ENCODE measurements at places on chromosomes 16 and 17.

DNA sequence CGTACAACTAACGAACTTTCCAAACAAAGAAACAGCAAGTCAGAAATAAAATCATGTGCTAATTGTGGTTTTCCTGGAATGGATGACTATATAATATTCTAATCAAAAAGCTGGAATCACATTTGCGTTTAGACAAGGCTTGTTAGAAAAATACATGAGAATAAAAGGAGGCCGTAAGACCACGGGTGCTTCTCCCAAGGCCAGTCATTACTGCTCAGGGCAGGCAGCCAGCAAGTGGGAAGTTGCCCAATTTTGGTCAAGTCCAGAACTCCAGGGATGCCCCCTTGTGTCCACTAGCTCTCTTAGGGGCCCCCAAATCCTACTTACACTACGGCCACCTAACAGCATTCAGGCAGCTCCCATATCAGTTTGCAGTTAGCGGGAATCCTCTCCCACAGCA, 25.9 kb upstream of the LYRM9 start:
- no peak for DNase-seq

DNA sequence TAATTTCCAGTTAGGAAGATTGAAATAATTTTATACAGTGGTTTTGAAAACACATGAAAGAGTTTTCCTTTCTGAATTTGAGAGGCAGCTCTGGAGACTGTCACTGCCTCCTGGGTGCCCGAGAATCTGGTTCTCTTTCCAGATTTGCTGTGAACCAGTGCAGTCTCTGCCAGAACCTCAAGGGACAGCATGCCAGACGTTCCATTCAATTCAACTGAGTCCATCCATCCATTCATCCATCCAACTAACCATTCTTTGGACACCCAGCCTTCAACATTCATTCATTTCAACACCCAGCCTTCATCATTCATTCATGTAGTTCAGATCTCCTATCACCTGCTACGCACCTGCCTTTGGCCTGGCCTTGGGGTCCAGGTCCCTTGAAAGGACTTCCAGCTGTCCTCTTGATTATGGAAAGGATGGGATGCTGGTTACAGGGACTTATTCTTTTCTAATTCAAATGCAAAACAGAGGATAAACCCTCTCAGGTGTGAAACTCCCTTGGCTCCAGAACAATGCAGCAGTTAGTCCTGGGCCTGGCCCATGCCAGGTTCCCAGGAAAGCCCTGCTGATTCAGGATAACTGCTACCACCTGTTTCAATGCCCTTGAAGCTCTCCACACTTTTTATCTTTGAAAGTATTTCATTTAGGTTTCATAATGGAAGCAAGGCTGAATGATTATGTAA, 68.7 kb downstream of the WSCD1 start:
- DNase-seq: no peak

- DNase-seq: no peak
Measured at GRCh38 chr16:57976331-57976796, 5.4 kb upstream of the CNGB1 start.

GRCh38 chr17:62856594-62856993, 48.5 kb upstream of the MARCHF10 start:
- DNase-seq: no peak

- DNase-seq: no peak
Measured at GRCh38 chr17:72392056-72393010, 271.5 kb downstream of the SOX9 start.

- no peak for DNase-seq
Measured at GRCh38 chr17:1237471-1237870, 32.8 kb upstream of the BHLHA9 start.

DNA sequence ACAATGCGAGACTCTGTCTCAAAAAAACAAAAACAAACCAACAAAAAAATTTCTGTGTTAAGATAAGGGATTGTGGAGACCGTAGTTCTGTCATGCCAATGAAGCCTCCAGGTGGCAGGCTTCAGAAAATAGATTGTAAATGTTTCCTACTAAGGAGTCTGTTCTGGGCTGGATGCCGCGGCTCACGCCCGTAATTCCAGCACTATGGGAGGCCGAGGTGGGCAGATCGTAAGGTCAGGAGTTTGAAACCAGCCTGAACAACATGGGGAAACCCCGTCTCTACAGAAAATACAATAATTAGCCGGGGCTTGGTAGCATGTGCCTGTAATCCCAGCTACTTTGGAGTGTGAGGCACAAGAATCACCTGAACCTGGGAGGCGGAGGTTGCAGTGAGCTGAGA, 4.4 kb upstream of the SNX29 start:
- no peak for DNase-seq

- DNase-seq: no peak
Measured at GRCh38 chr16:30351586-30352419, 3.3 kb downstream of the CD2BP2 start.

DNA sequence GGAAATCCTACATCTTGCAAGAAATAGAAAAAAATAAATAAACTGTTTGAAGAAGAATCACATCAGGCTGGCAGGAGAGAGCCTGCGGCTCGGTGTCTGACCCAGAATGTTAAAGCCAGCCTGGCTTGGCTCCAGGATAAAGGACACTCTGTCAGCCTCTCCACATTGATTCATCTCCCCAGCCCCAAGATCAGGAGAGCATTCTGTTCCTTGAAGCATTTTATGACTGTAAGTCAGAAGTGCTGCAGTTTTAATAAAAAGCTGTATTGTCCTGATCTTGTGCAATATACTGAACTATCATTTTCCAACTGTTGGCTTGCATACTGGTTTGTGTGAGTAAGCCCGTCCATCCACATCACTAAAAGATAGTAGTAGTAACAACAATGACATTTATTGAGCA, 426.6 kb downstream of the HAPSTR1 start:
- DNase-seq: no peak

DNA sequence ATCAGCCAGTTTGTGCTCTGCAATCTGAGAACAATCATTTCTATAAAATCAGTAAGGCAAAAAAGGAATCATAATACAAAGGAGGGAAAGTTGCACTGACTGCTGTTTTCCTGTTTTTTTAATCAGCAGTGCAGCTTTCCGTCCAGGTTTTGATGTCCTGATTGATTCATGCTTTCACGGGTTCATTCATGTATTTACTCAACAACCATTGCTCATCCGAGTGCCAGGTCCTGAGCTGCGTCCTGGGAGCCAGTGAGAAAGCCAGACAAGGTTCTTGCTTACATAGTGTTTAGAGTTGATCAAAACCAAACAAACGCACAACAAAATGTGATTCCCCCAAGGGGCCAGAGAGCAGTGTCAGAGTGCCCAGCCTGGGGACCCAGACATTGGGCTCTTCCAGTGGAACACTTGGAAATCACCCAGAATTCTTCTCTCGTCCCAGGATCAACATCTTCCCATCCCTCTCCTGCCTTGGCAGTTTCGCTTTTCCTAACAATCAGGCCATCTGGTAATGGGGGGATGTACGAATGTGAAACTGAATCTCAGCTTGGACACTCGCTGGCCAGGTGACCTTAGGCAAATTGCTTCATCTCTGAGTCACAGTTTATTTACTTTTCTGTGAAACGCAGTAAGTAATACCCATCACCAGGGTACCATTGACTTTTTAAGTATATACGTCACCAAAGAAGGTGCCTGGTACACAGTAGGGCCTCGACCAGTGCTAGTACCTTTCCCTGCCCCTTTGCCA, 13.3 kb upstream of the C1QL1 start:
- no peak for DNase-seq

DNA sequence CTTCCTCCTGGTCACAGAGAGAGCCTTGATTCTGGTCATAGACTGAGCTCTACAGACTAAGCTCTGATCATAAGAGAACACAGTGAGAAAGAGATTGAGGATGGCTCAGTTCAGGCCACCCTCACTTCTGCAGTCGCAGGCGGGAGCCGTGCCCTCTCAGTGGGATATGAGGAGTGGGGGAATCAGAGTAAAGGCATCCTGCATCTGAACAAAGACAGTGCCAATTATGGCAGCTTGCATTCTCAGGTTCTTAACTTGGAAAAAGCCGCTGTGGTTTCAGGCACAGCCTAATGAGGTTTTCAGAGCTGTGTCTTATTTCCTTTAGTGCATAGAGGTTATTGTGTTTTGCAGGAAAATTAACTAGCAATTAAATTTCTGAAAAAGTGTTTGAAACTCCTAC, 134.4 kb upstream of the NLRP1 start:
- no peak for DNase-seq

DNA sequence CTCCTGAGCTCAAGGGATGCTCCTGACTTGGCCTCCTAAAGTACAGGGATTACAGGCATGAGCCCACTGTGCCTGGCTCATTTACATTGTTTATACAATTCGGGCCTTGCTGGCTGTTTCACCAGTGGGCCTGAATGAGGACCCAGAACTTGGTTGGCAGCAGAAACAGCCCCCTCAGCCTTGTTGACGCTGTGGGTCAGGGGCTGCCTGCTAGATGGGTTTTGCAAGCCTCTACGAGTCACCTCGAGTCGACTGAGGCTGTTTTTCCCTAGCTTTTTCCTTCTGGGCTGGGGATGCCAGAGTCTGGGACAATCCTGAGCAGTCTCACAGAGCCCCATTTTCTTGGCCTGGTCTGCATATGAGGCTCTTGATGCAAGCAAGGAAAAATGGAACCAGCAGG, 16.1 kb downstream of the PPL start:
- no peak for DNase-seq

- no peak for DNase-seq
Measured at GRCh38 chr16:84827131-84827574, 7.4 kb downstream of the CRISPLD2 start.

DNA sequence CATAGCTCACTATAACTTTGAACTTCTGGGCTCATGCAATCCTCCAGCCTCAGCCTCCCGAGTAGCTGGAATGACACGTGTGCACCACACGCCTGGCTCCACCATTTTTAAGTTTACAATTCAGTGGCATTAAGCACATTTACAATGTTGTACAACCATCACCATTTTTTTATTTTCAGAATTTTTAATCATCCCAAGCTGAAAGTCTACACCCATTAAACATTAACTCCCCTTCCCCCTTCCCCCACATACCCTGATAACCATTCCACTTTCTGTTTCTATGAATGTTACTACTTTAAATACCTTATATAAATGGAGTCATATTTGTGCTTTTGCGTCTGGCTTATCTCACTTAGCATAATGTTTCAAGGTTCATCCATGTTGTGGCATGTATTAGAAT, 18.0 kb downstream of the NETO2 start:
- no peak for DNase-seq

DNA sequence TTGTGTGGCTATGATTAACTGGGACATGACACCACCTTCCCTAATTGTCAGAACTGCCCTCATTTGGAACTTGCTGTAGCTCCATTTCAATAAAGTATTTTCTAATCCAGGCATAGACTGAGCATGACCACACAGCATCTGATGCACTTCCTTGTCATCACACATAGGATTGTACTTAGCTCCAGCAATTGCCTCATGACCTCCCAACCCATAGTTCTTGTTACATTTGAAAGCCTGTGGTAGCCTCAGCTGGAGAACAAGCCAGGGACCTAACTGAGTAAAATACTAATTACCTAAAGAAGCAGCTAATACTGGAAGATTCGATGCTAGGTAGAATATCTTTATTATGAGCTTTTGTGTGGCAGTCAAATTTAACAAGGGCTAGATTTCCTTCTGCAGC, 187.3 kb upstream of the KIF2B start:
- no peak for DNase-seq

DNA sequence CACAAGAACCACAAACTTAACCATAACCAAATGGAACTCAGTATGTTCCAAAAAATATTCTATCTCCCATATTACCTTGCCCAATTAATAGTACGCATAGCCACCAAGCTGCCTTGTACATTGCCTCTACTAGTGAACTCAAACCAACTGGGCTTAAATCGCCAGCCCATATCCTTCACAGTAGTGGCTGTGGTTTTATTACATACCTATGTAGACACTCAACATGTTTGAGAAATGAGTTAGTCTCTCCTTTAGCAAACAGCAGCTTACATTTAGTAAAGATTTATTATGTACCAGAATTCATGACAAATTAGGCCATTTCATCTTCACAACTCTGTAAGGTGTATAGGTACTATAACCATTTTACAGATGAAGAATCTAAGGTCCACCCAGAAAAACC, 41.4 kb downstream of the GRB2 start:
- no peak for DNase-seq

GRCh38 chr17:4706121-4706520, 2.2 kb upstream of the PELP1 start:
- no peak for DNase-seq

- no peak for DNase-seq
Measured at GRCh38 chr16:62620275-62620674, 584.0 kb upstream of the CDH8 start.

GRCh38 chr17:73956595-73957465, 246.6 kb upstream of the RPL38 start:
- peak; percentile 17 for DNase-seq

- no peak for DNase-seq
Measured at GRCh38 chr16:2008009-2008526, 1.6 kb downstream of the ZNF598 start.

GRCh38 chr16:76639685-76640289, 362.6 kb downstream of the CNTNAP4 start:
- no peak for DNase-seq

GRCh38 chr16:82954224-82954929, 327.6 kb downstream of the CDH13 start:
- DNase-seq: no peak

- DNase-seq: no peak
Measured at GRCh38 chr17:83101805-83102480, 22.5 kb downstream of the METRNL start.

DNA sequence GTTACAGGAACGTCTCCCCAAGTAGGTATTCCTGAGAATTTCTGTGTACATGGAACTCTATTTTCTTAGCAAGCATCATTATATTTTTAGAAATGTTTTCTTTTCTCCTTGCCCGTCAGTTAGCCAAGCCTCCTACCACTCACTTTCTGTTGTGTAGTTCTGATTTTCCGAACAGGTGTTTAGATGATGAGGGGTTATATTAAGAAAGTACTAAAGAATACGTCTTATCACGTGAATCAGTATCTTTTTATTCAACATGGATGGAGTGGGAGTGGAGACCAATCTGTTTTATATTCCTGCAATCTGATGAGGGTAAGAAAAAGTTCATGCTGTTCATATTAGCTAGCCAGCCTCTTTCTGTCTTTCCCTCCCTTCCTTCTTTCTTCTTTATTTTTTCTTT, 29.4 kb downstream of the MSI2 start:
- no peak for DNase-seq

DNA sequence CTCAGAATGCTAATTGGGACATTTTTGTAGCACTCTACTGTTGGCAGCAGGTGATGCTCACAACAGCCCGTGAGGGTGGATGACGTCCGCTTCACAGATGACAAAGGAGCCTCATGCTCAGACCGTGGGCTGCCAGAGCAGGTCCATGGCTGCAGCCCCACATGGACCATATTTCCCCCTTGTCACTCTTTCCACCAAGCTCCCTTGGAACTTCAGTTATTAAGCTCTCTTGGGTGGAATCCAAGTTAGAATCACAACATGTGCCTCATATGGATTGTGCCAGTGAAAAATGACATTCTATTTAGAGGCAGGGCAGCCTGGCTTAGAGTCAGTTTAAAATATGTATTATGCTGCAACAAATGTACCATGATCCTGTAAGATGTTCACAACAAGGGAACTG, 33.2 kb upstream of the STH start:
- no peak for DNase-seq

All from activated T-cell treated with anti-CD3 and anti-CD28 coated beads for 4 hours (primary cell).